Urinary bladder (tissue), 4 donors: ENCODE measurements at places on chromosomes 16 and 17. TPM values are rescaled to one million over a fixed set of nuclear protein-coding genes. Genes with fewer than 3 reads are reported as not detected.
A peak's percentile ranks its signal among the peaks of the same experiment; 100 is the strongest.

- DNase-seq = no peak
Observed at GRCh38 chr17:78826836-78827509, 13.6 kb downstream of the USP36 start.

DNA sequence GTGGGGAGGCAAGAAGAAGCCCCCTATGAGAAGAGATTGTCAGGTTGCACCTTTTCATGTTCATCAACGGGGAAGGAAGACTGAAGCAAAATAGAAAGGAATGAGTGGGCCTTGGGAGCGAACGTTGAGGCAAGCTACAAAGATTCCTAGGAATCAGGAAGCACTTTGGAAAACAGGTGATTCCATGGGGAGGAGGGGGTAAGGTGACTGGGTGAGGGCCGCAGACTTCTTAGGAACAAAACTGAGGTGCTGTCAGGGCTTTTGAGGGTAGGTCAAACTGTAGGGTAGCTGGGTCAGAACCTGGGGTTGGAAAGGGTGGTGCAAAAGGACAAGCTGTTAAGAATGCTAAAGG lies 528 bp downstream of the ITFG1 start:
- DNase-seq = no peak

DNA sequence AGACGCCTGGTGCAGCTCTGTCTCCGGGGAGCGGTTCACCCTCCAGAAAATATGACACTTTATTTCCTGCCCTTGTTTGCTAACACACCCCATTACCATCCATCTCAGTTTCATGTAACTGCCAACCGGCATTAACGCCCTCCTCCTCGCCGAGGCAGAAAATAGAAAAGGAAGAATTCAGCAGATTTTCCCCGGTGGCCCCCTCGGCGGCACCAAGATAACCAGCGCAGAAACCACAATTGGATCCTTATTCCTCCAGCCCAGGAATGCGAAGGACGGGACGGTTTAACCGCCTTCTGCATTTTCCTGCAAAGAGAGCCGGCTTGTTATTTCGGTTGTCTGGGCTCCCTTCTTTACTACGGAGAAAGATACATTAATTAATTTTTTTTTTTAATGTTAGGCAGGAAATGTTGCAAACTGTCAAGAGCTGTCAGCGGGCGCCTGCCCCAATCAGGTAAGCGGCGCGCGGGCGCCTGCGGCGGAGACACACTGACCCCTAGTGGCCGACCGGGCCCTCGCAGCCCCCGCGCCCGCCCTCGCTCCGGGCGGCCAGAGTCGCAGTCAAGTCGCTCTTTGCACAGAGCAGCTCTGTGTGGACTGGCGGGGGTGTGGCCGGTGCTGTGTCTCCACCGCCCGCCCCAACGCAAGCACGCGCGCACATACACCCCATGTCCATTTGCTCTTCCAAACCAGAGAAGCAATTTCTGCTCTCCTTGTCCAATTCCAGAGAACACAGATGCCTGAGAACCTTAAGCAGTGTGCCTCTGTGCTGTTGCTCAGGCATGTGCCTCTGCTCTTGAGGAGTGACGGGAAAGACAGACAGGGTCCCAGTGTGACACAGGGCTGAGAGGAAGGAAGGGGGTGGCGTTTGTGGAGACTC lies 53.6 kb downstream of the C17orf67 start:
- peak; percentile 29 for DNase-seq

DNA sequence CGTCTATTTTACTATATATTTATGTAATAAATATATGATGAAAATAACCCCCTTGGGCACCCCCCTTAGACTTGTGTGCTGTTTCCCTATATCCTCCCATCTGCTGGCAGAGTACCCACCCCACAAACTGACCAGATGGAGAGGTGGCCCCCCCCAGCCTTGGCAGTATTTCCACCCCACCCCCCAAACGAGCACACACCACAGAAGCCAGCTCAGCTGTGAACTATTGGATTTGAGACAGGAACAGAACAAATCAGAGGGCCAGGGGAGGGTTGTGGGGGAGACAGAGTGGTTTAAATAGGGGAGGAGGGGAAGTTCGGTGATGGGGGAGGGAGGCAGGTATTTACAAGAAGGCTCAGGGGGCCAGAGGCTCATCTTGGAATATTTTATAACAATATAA lies 7.8 kb downstream of the NR1D1 start:
- DNase-seq = no peak

GNGT2 gene
- 4.7 TPM for polyA plus RNA-seq

- DNase-seq = no peak
Observed at GRCh38 chr16:88591577-88592021, 21.4 kb downstream of the ZC3H18 start.

GRCh38 chr17:32490101-32490482 lies 3.3 kb downstream of the CDK5R1 start:
- DNase-seq = no peak

DNA sequence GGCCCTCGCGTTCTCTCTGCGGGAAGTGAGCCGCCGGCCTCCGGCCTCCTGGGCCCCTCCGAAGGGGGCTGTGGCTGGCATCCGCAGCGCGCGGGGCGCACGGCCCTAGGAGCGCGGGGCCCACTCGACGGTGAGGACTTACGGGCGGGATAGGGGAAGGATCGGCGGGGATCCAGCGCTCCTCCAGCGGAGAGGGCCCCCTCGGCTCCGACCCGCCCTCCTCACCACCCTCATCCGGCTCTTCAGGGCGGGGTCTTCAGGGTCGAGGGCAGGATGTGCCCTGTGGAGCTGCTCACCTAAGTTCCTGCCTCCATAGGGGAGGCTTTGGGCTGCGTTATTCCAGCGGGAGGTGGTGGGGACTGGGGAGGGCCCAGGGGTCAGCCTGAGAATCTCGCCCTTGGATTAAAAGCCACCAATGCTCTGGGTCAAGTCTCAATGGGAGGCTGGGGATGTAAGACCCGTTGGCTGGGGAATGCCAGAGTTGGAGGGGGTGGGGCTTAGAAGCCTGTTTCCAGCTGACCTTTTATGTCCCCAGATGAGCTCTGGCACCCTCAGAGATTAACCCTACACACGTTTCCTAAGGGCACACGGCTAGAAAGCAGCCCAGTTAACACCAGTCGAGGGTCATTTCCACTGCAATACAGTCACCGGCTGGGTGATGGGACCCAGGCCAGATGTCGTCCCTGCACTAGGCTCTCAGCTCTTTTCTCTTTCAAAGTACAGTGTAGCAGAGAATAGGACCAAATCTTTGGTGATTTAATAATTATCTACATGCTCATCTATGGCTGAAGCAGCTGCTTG lies 13.4 kb downstream of the TBX2 start:
- DNase-seq = no peak

GRCh38 chr17:41168121-41168520 lies at the start of gene KRTAP4-3:
Gene KRTAP4-3, minus strand, starts transcription at chr17:41168221. Its CDS starts 49 bp downstream, at chr17:41168172.
- no peak for DNase-seq

GRCh38 chr16:31148896-31149295 lies 970 bp downstream of the PRSS36 start:
- no peak for DNase-seq

- DNase-seq = no peak
Observed at GRCh38 chr17:60158751-60159478, 9.1 kb downstream of the CA4 start.

KIFC3 gene
- polyA plus RNA-seq = 23.7 TPM

DNA sequence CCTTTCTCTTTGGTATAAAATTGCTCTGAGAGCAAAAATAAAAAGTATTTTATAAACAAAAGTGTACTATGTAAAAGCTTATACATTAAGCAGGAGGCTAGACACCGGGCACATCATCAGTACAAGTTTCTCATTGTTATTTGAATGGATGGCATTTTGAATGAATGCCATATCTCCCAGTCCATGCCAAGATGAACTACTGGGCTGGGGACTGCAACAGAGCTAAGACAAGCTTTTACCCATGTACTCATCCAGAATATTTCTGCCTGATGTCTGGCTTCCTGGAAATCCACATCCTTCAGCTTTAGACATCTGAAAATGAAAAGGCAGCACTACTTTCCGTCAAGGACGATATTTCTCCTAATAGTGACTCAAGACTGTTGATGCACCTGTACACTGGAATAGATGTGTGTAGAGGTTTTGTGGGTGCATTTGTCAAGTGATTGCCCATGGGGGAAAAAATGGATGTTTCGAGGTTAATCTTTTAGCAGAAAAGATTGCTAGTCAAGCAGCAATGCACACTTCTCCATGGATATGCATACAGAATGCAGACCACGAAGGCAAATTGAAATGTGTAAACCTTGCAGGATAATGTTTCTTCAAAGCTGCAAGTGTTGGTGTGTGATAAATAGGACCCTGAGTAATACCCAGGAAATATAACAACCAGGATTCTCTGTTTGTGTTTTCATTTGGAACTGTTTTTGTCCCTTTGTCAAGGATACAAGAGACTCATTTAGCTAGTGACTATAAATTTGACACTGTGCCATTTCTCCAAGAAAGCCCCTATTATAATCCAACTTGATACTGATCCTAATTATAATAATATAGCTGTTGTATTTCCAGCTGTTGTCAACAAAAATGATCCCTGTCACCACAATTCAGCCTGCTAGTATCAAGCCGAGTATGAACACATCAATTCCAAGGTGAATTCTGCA lies 173.8 kb downstream of the CDH8 start:
- no peak for DNase-seq

DNA sequence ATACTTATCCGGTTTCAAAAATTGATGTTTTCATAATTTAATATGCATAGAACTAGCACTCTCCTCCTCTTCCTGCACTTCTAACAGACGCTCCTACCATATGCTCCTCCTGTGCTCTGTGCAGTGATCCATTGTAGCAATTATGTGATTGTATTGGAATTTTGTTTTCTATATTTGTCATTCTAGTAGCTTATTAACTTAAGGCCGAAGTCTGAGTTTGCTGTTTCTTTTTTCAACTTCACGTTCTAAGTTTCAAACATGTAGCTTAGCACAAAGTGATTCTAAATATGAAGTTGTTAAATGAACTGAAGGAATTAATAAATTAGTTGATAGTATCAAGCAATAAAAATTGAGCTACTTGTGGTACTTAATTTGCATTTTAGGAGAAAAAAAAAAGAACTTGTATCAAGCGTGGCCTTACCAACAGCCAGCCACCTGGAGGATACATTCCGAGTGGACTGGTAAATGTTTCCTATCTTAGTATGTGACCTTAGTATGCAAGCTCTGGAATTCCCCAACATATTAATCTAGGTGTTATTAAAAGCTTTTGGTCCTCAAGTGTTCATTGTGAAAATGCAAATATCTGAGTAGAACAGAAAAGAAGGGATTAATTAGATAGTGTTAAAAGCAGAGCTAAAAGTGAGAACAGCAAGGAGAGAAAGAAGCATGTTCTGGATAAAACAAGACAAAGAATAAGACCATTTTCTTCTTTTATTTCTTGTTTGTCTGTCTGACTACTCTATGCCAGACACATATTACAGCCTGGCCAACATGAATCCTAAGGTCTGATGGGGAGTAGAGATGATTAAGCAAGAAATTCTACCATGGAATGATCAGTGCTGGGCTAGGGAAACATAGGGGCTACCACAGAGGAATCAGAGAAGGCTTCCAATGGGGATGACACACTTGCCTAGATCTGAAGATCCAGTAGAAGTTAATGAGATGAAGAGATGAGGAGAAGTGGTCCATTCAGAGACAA lies 290.4 kb upstream of the MON1B start:
- no peak for DNase-seq

DNA sequence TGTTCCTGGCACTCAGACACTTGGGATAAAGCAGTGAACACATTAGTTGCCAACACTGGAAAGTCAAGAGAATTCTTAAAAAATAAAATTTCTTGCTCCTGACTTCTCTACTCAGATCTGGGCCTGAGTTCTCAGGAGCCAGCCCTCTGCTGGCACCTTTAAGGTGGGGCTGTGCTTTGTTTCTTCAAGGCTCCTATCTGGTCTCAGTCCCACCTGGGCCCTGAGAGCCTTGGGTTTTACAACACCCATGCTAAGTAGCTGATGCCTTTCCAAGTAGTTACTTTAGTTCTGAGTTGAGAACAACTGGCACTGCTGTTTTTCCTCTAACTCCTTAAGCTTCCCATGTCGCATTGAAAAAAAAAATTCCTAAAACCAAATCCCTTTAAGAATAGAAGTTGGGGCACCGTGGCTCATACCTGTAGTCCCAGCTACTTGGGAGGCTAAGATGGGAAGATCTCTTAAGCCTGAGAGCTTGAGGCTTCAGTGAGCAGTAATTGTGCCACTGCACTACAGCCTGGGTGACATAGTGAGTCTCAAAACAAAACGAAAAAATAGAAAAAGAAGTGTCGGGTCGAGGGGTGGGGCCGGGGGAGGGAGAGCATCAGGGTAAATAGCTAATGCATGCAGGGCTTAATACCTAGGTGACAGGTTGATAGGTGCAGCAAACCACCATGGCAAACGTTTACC lies 16.6 kb downstream of the CHAD start:
- DNase-seq = no peak

DNA sequence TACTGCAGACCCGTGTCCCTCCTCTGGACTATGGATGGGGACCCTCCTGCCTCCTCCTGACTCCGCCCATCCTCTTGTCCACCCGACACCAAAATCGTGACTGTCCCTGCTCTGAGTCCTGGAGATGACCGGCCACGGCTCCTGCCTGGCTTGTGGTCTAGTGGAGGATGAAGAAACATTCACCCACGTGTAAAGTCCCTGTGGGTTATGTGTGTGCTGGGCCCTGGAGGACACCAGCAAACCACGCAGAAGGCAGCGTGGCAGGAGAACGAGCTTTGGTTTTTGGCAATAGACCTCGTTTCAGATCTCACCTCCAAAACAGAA lies 11.9 kb downstream of the SPNS2 start:
- DNase-seq = no peak

GRAPL gene
- polyA plus RNA-seq = 1.2 TPM

- no peak for DNase-seq
Observed at GRCh38 chr17:49494986-49495841, at the start of gene NGFR. Gene NGFR, plus strand, starts transcription at chr17:49495293. Its CDS starts 125 bp downstream, at chr17:49495418.

KRTAP9-2 gene
- not detected for polyA plus RNA-seq

ASIC2 gene
- polyA plus RNA-seq = 0.09 TPM

DNA sequence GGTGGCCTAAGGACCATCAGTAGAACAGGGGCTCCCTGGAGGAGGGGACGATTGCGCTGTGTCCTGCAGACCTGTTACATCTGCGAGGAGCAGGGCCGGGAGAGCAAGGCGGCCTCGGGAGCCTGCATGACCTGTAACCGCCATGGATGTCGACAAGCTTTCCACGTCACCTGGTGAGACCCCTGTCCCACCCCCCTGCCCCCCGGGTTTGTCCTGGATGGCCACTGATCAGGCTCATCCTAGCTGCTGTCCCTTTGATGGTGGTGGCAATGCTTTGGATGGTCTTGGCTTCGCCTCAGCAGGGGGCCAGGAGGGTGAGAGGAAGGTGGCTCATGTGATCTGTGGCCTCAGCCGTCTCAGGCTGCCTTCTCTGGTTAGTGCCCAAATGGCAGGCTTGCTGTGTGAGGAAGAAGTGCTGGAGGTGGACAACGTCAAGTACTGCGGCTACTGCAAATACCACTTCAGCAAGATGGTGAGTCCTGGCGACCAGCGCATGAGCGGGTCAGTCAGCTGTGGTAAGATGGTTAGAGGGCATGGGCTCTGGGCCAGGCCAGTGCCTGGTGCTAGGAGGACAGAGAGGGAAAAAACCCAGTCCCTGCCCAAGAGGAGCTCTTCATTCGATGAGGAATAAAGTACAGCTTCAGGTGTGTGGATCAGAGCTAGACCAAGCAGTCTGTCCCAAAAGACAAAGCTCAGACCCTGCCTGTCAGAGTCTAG lies 4.2 kb downstream of the MLLT6 start:
- no peak for DNase-seq

TMC5 gene
- polyA plus RNA-seq = 0.05 TPM

- no peak for DNase-seq
Observed at GRCh38 chr17:2157081-2157480, 102.2 kb downstream of the HIC1 start.

GRCh38 chr17:50853015-50853615 lies 13.0 kb downstream of the TOB1 start:
- DNase-seq = no peak
